Activated CD4-positive, alpha-beta T cell treated with anti-CD3 and anti-CD28 coated beads, Interleukin-2, amount 50 U/mL, for 48 hours (primary cell): ENCODE measurements at places on chromosomes 1 and 21.

DNA sequence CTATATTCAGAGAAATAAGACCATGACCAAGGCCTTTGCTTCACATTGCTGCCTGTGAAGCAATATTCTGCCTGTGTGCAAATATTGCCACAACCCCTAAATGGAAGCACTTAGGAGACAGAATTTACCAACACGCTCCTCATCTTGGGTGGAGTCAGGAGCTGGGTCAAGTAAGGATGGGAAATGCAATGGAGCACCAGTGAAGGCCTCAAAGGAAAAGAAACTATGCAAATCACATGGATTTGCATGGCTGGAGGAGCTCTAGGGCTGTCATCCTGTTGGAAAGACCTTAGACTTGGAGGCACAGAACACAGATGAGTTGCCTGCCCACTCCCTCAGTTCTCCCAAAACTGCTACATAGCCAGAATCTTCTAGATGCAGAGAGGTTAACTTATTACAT is 435.5 kb downstream of the SIPA1L2 start:
- no peak for DNase-seq

DNA sequence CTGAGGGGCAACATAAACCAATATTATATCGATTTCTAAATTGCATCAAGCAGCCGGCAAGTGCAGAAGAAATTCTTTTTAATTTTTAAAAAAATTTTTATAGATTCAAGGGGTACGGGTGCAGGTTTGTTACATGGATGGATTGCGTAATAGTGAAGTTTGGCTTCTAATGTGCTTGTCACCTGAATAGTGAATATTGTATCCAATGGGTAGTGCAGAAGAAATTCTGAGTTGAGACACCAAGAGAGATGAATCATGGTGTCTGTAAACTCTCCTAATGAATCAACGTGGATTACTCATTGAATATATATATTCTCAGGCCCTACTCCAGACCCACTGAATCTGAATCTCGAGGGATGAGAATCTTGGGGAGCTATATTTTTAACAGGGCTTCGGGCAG is 253.7 kb upstream of the FOXD3 start:
- DNase-seq = no peak

- no peak for DNase-seq
These were observed 56.6 kb downstream of the LTN1 start for GRCh38 chr21:28936036-28936435.

DNA sequence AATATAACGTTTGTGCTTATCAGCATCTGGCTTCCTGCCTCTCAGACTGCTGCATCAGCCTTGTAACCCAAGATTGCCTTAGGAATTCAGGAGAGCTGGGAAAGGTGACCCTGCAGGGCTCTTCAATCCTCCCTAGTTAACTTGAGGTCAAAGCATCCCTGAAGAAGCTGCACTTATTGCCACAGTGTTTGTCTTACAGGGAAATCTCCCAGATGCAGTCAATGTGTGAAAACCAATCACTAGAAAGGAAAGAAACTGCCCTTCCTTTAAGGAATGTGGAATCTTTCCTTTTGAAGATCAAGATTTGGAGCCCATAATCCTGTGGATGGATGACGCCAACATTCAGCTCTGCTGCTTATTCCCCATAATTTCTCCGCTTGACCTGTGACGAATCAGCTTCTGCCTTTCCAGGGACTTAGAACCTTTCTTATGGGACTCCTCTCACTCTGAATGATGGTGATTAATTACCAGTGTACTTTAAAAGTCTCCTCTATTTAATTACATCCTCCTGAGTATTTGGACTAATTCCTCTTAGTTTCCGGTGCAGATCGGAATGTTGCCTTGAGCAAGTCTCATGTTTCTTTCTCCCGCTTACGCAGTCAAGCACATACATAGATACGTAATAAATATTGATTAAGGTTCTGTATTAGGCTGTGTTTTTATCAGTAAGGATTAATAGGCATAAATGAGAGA is 14.4 kb downstream of the ADAMTS5 start:
- DNase-seq = no peak

DNA sequence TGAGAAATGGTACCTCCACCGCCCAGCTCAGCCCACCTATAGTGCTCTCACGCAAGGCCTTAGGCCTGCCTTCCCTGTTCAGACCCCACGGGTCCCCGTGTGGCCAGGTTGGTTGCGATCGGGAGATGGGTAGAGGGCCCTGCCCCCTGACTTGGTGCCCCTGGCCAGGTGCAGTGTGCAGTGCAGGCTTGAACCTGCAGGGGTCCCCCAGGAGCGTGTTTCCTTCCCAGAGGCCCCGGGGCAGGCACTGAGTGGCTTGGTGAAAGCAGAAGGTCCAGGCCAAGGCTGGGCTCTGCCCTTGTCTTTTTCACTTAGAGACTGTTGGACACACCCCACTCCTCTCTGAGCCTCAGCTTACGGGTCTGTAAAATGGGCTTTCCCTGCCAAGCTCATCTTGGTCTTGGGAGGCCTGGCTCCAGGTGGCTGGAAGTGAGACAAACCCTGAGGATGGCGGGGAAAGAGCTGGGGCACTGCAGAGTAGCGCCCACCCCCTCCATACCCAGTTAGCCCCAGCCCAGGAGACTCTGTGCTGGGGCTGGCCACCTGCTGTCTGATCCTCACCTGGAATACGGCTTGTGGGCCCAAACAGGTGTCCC is 9.3 kb upstream of the HES5 start:
- DNase-seq = peak; percentile 59

- peak; percentile 32 for DNase-seq
These were observed 854 bp downstream of the MYCL start for GRCh38 chr1:39900662-39901463.

GRCh38 chr1:100364697-100365096 is 12.4 kb downstream of the CDC14A start:
- DNase-seq = no peak

DNA sequence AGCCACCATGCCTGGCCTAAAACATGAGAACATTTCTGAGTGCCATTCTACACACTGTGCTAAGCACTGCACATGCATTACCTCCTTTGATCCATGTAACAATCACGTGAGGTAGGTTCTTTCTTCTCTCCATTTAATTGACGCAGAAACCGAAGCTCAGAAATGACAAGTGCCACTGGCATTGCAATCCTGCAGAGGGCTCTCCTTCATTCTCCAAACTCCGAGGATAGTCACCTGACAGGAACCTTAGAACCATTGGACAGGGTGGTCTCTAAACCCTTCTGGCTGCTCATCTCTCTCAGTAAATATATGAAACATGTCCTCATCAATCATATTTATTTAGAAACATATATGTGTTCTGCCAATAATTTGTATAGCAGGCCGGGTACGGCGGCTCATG is 167.1 kb upstream of the JUN start:
- no peak for DNase-seq

DNA sequence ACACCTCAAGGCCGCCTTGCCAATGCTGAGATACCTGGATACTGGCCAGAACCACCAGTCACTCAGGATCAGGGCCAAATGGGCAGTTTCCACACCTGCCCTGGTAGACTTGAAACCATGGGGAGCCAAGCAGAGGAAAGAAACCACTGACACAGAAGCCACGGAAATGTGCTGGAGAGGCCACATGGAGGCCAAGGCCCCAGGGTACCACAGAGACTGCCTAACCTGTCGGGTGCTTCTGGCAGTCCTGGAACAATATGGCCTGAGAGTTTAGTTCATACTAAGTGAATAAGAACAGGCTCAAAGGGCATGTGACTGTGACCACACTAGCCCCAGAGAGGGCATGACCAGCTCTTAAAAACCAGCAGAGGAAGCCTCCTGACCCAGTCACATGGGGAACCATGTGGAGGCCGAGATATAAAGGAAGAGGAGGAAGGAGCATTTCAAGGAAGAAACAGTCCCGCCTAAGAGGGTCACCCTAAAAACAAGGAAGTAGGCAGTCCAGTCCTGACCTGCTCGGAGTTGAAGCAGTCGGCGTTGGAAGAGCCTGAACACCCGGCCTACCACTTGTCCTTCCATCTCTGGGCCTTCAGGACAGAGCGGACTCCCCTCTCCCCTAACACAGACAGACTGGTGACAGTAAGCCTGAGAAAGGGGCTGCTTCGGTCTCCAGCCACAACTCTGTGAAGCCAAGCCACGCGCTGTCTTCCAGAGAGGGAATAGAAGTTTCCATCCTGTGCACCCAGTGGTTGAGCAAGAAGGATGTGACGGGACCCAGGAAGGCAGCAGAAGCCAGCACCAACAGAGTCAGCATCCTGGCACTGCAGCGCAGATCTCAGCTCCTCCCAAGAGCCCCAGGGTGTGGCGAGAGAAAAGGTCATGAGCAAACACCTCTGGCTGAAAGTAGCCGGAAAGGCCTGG is at the start of gene DENND2D:
Gene DENND2D (minus strand): TSS at position 766 of the 921 bp plus-strand sequence. CDS start 187 bp downstream, at position 579.
- DNase-seq = peak; percentile 75

DNA sequence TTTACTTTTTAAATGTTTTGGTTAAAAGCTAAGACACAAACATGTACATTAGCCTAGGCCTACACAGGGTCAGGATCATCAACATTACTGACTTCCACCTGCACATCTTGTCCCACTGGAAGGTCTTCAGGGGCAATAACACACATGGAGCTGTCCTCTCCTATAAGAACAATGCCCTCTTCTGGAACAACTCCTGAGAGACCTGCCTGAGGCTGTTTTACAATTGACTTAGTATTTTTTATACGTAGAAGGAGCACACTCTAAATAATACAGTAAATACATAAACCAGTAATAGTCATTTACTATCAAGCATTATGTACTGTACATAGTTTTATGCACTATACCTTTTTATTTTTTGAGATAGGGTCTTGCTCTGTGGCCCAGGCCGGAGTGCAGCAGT is 14.1 kb upstream of the MOB3C start:
- no peak for DNase-seq

- peak; percentile 64 for DNase-seq
These were observed 406 bp downstream of the KIAA0040 start for GRCh38 chr1:175192111-175192629.

GRCh38 chr1:160954158-160955104 is at the start of gene ITLN2:
ITLN2 (minus strand) TSS chr1:160954809; CDS start chr1:160954741, 68 bp downstream.
- DNase-seq = peak; percentile 32

DNA sequence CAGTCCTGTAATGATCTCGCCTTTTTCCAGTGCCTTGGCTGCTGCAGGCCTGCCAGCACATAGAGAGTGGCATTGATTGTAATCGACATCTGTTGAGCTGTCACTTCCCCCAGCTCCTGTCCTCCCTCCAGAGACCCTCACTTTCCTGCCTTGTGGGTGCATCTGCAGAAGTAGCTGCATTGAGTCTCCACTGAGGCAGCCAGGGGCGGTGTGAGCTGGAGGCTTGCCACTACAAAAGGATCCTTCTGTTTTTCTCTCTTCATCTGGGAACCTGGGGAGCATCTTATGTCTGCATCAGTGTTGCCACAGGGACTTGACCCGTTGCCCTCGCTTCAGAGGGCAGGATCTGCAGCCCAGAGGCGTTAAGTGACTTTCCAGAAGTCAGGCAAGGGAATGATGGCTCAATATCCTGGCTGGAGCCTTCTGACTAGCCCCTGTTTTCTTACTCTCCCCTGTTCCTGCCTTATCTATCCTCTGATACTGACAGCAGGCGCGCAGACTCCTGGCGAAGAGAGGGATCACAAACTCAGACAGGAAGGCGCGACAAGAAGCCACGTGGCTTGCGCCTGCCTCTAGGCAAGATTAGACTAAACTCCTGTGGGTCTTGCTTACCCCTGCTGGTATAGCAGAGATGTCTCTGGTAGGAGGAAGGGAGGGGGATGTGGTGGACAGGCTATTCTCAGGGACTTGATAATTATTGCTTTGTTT is 13.3 kb upstream of the FMOD start:
- no peak for DNase-seq

DNA sequence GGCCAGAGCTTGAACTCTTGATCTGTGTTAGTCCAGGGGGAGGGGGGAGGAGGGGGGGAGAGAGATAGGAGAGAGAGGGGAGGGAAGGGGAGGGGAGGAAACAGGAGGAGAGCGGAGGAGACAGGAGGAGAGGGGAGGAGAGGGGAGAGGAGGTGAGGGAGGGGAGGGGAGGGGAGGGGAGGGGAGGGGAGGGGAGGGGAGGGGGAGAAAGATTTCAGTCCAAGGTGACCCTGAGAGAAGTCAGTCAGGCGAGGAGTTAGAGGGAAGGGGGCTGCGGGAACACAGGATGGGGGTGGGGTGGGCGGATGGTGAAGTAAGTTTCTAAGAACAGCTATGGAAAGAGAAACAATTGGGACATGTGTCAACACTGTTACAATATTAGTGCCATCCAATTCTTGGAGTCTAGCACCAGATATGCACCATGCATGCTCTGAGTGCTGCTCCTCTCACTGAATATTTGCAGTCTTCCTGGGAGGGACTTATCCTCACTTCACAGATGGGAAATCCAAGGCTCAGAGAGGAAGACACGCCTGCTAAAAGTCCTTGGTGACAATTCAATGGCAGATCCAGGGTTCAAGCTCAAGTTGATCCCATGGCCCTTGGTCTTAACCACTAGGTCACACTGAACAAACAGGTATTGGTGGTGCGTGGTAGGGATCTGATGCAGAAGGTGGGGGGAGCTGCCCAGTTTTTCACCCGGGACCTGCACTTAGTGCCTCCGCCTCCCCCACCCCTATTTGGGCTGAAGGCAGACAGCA is 42.5 kb upstream of the ECE1 start:
- no peak for DNase-seq

DNA sequence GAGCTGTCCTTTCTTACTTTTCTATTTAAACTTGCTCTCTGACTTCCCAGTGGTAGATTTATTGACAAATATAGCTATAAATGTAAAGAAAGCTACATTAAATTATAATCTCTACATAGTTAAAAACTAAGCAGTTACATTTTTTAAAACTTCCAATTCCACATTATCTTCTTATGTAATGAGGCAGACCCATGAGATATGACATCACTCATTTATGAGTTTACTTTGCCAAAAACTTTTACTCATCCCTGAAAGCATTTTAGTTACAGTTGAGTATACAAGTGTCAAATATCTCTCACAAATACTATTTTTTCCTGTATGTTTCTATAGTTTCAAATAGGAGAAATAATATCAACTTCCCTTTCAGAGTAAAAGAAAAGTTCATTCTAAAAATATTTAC is 3.8 kb downstream of the NMNAT2 start:
- DNase-seq = no peak

GRCh38 chr1:107794571-107794970 is 170.4 kb downstream of the VAV3 start:
- DNase-seq = no peak

DNA sequence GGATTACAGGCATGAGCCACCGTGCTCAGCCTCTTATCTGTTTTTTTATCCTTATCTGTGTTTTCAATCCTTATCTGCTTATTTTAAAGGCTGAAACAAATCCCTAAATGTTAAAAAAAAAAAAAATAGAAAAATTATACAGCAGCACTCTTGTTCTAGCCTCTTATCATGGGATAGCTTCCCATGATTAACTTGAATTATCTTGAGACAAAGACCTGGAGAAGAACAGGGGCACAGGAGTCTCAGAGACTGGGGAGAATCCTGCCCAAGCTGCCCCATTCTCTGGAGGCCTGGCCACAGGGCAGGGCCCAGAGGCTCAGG is 86.9 kb downstream of the DHRS3 start:
- no peak for DNase-seq

DNA sequence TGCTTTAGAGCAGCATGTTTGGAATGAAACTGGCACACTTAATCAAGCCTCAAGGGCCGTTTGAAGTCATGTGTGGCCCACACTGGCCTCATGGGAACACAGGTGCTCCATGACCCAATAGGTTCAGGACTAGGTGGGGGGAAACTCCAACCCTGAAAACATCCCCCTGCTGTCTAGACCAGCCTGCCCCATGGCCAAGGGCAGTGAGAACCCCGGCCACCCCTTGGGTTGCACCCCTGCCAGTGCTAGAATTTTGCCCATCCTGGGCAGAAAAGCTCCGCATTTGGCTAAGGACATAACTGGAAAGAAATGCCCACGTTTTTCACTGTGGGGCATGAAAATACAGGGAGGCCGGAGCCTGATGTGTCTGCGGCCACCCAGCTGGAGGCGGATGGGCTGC is 6.1 kb upstream of the PTGER3 start:
- DNase-seq = no peak

- DNase-seq = no peak
These were observed 68.1 kb upstream of the ANGPTL3 start for GRCh38 chr1:62529227-62529626.

- DNase-seq = no peak
These were observed 32.8 kb downstream of the PRRX1 start for GRCh38 chr1:170696591-170697290.
